ENCODE measurements at places on chromosomes 3 and 15.

- no peak for DNase-seq
Measured at GRCh38 chr15:79956354-79956939, 14.5 kb downstream of the BCL2A1 start.

GRCh38 chr3:152321200-152321954 lies 52.6 kb downstream of the MBNL1 start:
- no peak for DNase-seq

- DNase-seq, result no peak
Measured at GRCh38 chr15:91679447-91679846, 174.1 kb upstream of the SLCO3A1 start.

GRCh38 chr15:31870328-31871165 lies 159.8 kb upstream of the CHRNA7 start:
- peak; percentile 95 for DNase-seq

DNA sequence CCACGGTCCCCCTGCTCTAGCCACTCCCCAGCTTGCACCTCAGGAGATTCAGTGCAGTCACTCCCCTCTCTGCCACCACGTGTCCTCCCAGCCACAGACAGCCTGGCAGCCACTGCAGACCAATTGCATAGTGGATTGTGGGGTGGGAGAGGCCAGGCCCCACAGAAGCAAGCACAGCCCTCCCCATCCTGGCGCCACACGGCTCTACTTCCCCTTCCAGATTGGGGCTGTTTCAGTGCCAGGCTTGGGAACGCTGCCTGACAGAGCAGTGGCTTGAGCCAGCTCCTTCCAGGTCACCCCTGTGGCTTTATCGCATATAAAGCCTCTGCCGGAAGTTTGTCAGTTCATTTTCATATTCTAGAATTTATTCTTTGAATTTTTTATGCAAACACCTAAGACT lies 90.7 kb downstream of the TMEM266 start:
- DNase-seq, result no peak

- DNase-seq, result peak; percentile 19
Measured at GRCh38 chr3:66336333-66336766, 115.5 kb downstream of the SLC25A26 start.

GRCh38 chr3:1292571-1293071 lies 199.8 kb downstream of the CNTN6 start:
- no peak for DNase-seq

- DNase-seq, result no peak
Measured at GRCh38 chr3:12060139-12060845, 56.1 kb downstream of the SYN2 start.

- no peak for DNase-seq
Measured at GRCh38 chr3:11574981-11575669, 68.6 kb downstream of the VGLL4 start.
